ENCODE measurements at places on chromosomes 2 and 18. TPM values are rescaled to one million over a fixed set of nuclear protein-coding genes. Genes with fewer than 3 reads are reported as not detected.

The ZC3H6 gene
- total RNA-seq, result 6.3 TPM

The SNTG2 gene
- total RNA-seq, result 56.0 TPM

The CYP26B1 gene
- 0.31 TPM for total RNA-seq

The VAPA gene
- total RNA-seq, result 178 TPM

The PLGLB2 gene
- total RNA-seq, result 1.0 TPM

The MTCL1 gene
- 35.1 TPM for total RNA-seq

The INPP1 gene
- 0.31 TPM for total RNA-seq

The RBM43 gene
- total RNA-seq, result 3.2 TPM

The PJVK gene
- 3.0 TPM for total RNA-seq

The MAP2 gene
- total RNA-seq, result 4.4 TPM

The MGAT4A gene
- 5.6 TPM for total RNA-seq

The CRYGC gene
- not detected for total RNA-seq

The KCNIP3 gene
- 2.6 TPM for total RNA-seq

The SERTAD2 gene
- total RNA-seq, result 6.2 TPM

The RUFY4 gene
- 0.04 TPM for total RNA-seq

The GPAT2 gene
- 2.2 TPM for total RNA-seq

- no peak for DNase-seq
Measured at GRCh38 chr2:148623086-148623485, 21.5 kb upstream of the EPC2 start.

DNA sequence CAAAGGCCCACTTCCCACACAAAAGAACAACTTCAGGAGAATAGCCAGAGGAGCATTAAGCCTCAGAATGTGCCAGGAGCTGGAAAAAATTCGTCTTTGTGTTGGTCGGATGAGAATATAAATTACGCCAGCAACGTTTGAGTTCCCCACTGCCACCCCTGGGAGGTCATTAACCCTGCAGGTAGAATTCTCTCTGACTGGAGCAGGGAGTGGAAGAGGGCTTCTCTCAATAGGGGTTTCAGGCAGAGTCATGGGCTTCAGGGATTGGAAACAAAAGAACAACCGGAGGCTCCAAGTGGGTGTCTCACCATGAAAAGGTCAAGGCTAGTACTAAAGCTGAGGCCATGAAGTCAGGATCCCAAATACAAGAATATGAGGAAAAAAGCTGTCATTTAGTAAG is 69.0 kb upstream of the DDX18 start:
- DNase-seq, result peak; percentile 10

GRCh38 chr2:235496239-235496621 is 2.4 kb downstream of the AGAP1 start:
- DNase-seq, result no peak

- no peak for DNase-seq
Measured at GRCh38 chr18:34959989-34960388, 81.2 kb upstream of the MAPRE2 start.

DNA sequence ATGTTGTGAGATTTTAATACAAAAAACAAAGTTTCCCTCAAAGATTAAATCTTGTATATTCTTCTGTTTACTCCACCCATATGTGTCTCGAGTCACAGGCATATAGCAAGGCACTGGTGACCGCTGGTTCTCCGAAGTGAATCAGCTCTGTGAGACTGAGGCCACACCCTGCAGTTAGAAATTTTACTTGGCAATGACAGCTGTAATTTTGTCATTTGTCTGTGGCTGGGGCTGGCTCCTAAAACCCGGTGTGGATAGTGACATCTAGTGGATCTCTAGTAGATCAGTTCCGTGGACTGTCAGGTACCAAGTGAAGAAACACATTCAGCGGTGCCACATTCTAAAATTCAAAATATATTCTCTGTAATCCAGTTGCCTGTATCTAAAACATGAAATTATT is 278.0 kb downstream of the NEDD4L start:
- peak; percentile 71 for DNase-seq

GRCh38 chr2:164565359-164565758 is 55.9 kb downstream of the GRB14 start:
- no peak for DNase-seq

- no peak for DNase-seq
Measured at GRCh38 chr18:11529081-11529480, 80.3 kb upstream of the SLC35G4 start.

GRCh38 chr2:202007015-202007982 is 26.4 kb upstream of the FZD7 start:
- DNase-seq, result no peak

GRCh38 chr18:5972298-5972697 is 77.0 kb upstream of the TMEM200C start:
- no peak for DNase-seq

DNA sequence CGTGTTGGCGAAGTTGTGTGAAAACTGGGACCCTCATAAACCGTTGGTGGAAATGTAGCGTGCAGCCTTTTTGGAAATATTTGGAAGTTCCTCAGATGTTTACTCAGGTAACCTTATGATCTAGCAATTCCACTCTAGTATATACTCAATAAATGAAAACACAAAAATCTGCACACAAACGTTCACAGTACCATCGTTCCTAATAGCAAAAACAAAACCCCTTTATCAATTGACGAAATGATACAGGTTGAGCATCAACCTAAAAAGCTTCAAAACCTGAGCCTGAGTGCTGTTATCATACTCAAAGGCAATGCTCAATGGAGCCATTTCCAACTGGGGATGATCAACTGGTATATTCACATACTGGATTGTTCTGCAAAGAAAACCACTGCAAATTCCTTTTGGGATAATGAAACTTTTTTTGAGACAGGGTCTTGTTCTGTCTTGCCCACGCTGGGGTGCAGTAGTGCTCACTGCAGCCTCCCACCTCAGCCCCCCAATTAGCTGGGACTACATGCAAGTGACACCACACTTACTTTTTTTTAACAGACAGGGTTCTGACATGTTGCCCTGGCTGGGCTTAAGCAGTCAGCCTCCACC is 777 bp upstream of the C18orf32 start:
- no peak for DNase-seq

GRCh38 chr18:57784034-57784800 is 18.9 kb downstream of the ATP8B1 start:
- no peak for DNase-seq

DNA sequence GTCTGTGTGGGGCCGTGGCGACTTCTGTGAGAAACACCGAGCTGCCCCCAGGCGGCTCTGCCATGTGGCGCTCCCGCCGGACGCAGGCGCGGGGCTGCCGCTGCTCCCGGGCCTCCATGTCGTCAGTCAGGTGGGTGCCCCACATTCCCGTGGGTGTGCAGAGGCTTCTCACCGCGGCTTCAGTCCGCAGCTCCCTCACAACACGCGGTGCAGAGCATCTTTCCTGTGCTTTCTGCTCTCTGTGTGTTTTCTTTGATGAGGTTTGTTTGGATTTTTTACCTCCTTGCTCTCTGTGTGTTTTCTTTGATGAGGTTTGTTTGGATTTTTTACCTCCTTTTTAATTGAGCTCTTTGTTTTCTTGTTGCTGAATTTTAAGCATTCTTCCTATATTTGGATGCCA is 13.0 kb downstream of the AQP12A start:
- DNase-seq, result no peak

GRCh38 chr2:216527600-216527999 is 29.0 kb downstream of the RPL37A start:
- DNase-seq, result no peak

- no peak for DNase-seq
Measured at GRCh38 chr2:218317303-218317630, 25.0 kb upstream of the TMBIM1 start.

- no peak for DNase-seq
Measured at GRCh38 chr2:222572264-222572721, 83.6 kb downstream of the FARSB start.

GRCh38 chr2:181656450-181657291 is at the start of gene CERKL:
Gene CERKL, minus strand, starts transcription at chr2:181657105. Its CDS starts 99 bp downstream, at chr2:181657006.
- DNase-seq, result peak; percentile 89

DNA sequence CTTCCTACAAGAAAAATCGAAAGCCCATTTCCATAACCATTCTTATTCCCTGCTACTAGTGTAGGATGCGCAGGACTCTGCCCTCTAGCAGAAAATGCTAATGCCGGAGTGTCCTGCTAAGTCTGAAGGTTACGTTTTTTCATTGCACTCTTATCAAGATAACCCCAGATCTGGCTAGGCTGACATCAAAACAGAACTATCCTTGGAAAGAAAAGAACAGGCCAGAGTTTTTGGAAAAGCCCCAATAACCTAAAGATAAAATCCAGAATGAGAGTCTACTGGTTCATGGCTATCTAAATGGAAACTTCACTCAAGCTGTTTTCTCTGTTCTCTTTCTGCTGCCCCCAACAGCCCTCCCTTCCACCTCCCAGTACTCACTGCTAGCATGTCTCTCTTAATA is 913 bp downstream of the RNF152 start:
- DNase-seq, result no peak

DNA sequence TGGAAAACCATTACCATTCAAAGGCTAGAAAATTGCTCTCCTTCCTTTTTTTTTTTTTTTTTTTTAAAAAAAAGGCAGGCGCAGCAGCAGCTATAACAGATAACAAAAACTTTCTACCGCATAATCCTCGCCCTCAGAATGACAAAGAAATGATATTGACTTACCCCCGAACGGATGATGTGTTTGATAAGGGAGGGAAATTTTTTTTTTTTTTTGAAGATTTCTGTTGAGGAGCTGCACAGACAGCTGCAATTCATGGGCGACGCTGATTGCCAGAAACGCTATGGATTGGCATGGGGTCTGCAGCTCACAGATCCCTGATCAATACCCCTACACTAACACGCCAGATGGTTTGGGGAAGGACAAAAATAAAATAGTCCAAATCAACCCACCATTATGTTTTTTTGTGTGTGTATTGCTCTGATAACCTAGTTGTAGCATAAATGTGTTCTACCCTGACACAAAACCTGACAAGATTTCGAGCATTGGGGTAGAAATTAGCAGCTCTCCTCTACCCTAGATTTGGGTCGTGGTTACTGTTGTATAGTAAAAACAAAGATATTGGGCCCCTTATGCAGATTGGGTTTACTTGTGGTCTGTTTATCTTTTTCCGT is 3.6 kb upstream of the ONECUT2 start:
- no peak for DNase-seq

DNA sequence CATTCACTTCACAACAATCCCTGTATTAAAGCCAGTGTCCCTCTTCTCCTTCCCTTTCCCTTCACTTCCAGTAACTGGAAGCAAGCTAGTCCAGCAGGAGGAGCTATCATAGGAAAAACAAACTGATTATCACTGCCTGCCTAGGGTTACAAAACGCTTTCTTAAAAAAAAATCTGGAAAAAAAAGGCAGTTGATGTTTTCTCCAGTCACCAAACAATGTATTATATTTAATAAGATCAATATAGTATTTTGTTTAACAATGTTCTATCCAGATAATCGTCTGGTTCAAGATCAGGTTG is 78.8 kb upstream of the ITGB6 start:
- DNase-seq, result peak; percentile 49

- no peak for DNase-seq
Measured at GRCh38 chr18:8615397-8616027, 6.3 kb downstream of the RAB12 start.

GRCh38 chr2:169362894-169363559 is 693 bp upstream of the LRP2 start:
- DNase-seq, result peak; percentile 38

DNA sequence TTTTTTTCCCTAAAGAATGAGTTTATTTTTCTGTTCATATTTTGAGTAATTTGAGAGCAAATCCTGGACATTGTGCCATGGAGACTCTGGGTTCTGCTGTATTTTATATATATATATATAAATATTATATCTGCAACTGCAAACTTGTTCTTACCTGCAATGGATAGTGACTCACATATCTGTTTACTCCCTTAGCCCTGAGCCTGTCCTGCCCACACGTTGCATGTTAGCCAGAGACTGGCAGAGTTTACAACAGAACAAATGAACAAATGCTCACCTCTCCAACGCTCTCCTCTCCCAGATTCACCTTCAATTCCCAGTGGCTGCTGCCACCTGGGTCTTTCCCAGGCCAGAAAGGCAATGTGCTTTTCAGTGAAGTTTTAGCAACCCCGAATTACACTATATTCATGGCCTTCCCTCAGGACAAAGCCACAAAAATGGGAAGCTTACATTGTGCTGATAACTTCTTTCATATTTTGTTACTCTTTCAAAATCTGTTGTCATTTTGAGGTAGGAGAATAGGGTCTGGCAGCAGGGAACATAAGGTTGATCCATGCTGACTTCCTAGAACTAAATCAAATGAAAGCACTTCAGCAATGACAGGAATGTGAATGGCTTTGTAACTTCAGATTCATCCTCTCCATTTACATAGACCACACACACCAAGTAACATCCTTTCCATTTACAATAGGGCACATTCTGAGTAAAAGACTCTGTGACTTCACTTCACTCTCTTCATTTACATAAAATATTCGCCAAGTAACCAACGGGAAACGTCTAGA is 105.4 kb upstream of the FAM110C start:
- DNase-seq, result peak; percentile 87

GRCh38 chr2:1402064-1402463 is 11.2 kb upstream of the TPO start:
- DNase-seq, result no peak

DNA sequence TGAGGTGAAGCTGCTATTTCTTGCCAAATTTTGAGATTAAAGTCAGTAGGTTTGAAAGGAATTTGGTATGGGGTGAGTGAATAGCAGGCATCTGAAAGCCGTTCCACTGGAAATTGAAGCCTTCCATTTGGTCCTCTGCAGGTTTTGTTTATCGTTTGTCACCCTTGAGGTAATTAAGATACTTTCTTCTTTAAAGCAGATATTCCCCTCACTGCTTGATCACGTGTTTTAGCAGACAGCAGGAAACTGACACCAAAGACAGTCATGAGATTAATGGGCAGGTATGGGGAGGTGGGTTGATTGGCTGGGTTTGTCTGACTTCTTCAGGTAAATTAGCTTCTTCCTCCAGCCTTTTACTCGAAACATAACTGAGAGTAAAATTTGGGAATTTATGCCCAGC is 10.7 kb downstream of the LPIN1 start:
- no peak for DNase-seq

All from GM23338 (cell line).